Glutamatergic neuron (in vitro differentiated cells): ENCODE measurements at places on chromosomes 16 and 17.

- DNase-seq, result no peak
These were observed 5.4 kb downstream of the GFOD2 start for GRCh38 chr16:67713647-67714273.

- no peak for DNase-seq
These were observed 6.8 kb downstream of the NAE1 start for GRCh38 chr16:66824006-66824405.

DNA sequence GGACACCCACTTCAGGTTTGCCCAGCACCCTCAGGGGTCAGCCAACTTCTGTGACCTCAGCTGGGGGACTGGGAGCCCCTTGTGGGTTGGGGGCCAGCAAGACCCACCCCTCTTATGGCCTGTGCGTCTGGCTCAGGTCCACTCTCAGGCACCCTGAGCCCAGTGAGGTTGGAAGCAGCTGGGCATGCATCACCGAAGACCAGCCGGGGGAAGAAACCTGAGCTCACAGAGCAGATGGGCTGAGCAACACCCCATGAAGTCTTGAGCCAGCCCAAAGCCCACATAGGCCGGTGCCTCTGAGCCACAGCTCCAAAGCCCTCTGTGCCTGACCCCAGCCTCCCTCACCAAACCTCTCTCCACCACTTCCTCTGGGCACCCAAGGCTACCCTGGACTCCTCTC is 166.7 kb downstream of the RBFOX3 start:
- no peak for DNase-seq

DNA sequence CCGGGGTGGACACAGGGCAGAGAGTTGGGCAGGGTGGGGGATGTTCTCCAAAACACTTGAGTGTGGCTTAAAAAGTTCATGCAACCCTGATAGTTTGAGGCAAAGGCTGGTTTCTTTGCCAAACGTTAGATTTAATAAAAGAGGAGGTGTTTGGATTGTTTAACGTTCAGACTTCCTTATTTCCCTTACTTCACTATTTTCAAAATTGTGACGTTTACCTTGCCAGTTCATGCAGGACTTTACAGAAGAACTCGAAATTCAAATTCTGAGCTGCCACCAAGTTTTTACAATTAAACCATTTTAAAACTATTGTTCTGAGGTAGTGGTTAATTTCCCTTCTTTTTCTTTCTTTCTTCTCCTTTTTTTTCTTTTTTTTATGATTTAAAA is 5.5 kb downstream of the SEC14L1 start:
- no peak for DNase-seq

DNA sequence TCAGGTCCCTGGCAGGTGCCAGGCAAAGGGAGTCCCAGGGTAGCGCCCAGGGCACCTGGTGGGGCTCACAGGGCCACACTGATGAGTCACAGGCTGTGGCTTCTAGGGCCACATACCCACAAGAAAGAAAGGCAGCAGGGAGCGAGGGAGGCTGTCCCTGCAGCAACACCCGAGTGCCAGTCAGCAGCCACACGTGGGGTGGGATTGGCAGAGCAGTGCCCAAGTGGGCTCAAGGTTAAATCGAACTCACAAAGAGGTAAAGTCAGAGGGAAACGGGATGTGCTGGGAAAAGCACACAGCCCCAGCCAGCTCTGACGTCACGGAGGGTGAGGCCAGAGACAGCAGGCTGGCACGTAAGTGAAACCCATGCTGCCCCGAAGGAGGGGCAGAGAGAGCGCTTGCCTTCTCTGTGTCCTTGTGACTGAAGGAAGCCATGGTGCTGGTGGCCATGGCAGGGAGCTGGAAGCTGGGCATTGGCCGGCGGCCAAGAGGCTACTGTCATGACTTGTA is 33.8 kb downstream of the FA2H start:
- DNase-seq, result no peak
